ENCODE measurements at places on chromosomes 12 and 14. TPM values are rescaled to one million over a fixed set of nuclear protein-coding genes. Genes with fewer than 3 reads are reported as not detected.

The PLEKHG7 gene
- total RNA-seq = not detected

The PAX9 gene
- total RNA-seq = not detected

The RAPGEF3 gene
- total RNA-seq = 19.8 TPM

The VASH1 gene
- total RNA-seq = 14.3 TPM

The KNTC1 gene
- total RNA-seq = 2.2 TPM

All from right atrium auricular region (tissue), 2 donors.